ENCODE measurements at places on chromosomes 4 and X.

GRCh38 chr4:180636696-180637404, 1606.4 kb upstream of the TENM3 start:
- no peak for DNase-seq

DNA sequence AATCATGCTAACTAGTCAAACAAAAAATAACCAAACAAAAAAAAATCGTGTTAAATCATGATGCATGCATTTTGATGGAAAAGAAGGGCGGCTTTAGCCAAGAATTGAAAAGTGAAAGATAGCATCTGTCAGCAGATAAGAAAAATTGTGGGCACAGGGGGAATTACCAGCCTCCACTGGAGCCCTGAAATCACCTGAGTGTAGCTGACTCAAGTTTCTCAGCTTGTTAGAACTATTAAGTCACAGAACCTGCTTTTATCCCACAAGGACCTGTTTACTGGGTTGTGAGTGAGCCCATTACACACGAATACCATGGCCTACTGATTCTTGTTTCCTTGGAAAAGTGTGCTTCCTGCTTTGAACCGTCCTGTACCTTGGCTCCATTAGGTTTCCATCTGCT, 85.2 kb downstream of the COX18 start:
- DNase-seq: no peak

DNA sequence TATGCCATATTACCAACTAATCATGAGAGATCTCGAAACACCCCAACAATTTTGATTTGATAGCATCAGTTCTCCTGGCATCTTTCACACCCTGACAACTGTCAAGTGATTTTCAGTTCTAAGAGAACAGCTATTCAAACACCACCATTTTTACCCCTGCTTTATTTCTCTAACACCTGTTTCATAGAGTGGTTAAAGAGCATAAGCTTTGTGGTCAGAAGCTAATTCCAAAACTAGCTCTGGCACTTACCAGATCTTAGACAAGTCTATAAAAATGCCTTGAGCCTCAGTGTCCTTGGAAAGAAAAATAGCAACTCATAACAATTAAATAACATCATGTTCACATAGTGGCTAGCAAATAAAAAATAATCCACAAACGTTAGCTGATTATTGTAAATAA, 17.9 kb downstream of the PPA2 start:
- no peak for DNase-seq

DNA sequence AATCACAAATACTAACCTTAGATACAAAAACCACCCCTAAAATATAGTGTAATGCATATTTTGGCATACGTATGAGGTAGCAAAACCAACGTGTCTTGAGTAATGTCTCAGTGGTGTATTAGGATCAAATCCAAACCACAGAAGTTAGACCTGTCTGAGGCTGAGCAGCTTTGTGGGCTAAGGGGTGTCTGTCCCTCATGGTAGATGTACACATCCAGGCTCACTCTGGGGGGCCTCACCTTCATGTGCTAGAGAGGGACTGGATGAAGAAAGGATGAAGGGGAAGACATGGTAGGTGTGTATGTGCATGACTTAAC, 188.0 kb upstream of the TBC1D9 start:
- DNase-seq: no peak

- DNase-seq: no peak
Measured at GRCh38 chrX:56397636-56398035, 165.5 kb downstream of the KLF8 start.

- DNase-seq: no peak
Measured at GRCh38 chr4:7020290-7020689, 22.9 kb upstream of the TADA2B start.

GRCh38 chr4:121233982-121234381, 69.9 kb upstream of the TNIP3 start:
- no peak for DNase-seq

GRCh38 chr4:124768596-124769365, 56.2 kb upstream of the ANKRD50 start:
- no peak for DNase-seq

DNA sequence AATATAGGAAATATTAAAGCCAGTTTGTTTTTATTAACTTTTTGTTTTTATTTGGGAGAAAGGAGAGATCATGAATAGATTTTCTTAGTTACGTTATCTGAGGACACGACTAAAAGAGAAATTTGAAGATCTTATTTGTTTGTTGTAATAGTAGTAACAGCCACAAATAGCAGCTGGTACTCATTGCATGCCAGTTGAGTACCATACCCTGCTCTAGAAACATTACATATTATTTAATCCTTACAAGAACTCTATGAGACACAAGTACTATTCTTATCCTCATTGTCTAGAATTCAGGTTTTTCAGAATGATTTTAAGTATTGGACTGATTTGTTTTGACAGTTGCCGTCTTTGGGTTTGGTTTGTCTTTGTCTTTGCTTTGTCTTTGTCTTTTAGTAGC, 31.8 kb downstream of the USP53 start:
- no peak for DNase-seq

- no peak for DNase-seq
Measured at GRCh38 chrX:66142351-66142750, 21.7 kb upstream of the HEPH start.

GRCh38 chrX:141142946-141143345, 34.0 kb downstream of the LDOC1 start:
- no peak for DNase-seq

GRCh38 chrX:41348551-41348950, 14.6 kb downstream of the DDX3X start:
- DNase-seq: no peak

- no peak for DNase-seq
Measured at GRCh38 chr4:62210486-62210885, 1010.4 kb downstream of the ADGRL3 start.

DNA sequence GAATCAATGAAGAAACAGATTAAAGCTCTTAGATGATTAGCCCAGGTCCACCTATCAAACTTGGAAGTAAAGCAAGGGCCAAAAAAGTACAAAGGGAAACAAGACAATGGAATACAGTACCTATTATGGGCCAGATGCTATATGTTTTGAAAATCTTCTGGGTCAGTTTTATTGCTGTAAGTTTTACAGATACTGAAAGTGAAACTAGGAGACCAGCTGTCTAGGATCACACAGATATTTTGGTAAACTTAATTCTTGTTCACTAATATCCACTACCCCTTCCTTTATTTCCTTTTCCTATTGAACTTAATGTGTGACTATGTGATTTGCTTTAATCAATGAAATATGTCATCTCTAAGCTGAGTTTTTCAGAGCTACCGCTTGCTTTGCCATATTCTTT, 505.4 kb upstream of the PITX2 start:
- no peak for DNase-seq

DNA sequence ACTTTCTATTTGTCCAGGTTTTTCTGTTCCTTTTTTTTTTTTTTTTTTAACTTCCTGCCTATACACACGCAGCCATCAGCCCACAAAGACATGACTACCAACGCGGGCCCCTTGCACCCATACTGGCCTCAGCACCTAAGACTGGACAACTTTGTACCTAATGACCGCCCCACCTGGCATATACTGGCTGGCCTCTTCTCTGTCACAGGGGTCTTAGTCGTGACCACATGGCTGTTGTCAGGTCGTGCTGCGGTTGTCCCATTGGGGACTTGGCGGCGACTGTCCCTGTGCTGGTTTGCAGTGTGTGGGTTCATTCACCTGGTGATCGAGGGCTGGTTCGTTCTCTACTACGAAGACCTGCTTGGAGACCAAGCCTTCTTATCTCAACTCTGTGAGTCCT, 2.1 kb downstream of the EBP start:
- no peak for DNase-seq

GRCh38 chr4:74919783-74920182, 13.1 kb upstream of the PARM1 start:
- DNase-seq: no peak

DNA sequence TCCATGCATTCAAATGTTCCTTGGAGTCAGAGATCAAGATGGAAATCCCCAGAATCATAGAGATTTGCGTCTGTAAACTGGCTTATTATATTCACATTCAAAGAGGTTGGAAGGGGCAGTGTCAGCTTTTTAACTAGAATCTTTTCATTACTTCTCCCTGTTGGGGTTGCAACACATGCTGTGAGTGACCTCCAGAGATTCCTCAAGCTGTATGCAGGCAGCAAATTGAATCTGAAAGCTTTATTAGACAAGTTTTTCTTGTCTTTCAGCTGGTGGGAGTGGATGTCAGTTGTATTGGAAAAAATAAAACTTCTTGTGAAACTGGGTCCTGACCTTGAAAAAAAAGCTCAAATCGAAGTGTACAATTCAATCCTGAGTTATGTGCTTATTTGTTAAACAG, 736.5 kb upstream of the FTHL17 start:
- no peak for DNase-seq

DNA sequence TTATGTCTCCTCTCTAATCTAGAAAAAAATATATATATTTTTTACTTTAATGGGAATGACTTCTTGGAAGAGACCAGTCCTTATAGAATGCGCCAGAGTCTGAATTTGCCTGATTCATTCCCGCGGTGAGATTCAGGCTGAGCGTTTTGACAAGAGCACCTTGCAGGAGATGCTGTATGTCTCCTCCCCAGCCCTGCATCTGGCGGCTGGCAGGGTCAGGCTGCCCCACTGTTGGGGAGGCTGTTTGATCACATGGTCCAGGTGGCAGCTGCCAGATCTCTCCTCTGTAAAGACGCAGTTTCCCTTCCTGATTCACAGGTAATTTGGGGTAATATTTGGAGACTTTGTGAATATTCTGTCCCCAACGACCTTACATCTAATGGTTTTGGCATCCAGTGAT, 9.7 kb downstream of the PDZD4 start:
- DNase-seq: no peak

- no peak for DNase-seq
Measured at GRCh38 chr4:23242962-23243361, 550.2 kb downstream of the GBA3 start.

- DNase-seq: no peak
Measured at GRCh38 chr4:136664988-136665387, 867.3 kb downstream of the PCDH18 start.

GRCh38 chr4:15853345-15853744, 75.2 kb downstream of the CD38 start:
- DNase-seq: no peak

DNA sequence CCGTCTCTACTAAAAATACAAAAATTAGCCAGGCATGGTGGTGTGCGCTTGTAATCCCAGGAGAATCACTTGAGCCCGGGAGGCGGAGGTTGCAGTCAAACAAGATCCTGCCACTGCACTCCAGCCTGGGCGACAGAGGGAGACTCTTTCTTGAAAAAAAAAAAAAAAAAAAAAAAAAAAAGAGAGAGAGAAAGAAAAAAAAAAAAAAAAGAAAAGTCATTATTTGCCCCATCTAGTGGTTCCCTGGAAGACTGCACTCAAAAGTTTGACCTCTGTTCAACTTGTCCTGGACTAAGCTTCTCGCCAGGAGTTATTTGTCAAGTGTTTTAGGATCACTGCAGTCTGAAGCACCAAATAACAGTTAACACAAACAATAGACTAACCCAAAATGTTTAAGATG, 45.3 kb upstream of the KCTD8 start:
- DNase-seq: no peak

DNA sequence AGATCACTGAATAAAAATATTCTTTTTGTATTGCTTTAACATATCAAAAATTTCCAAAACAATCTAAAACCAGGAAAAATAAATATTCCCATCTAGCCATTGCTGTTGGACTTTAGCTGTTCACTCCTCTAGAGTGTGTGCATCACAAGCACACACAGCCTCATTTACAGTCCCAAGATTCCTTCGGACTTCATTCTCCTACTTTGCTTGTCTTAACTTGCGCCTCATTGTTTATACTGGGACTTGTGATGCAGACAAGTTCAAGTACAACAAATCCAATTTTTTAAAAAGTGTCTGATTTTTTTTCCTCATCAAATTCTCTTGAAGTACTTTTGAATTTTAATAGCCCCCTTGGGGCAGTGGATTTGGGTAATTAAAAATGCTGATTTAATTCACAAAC, 55.6 kb downstream of the TLL1 start:
- no peak for DNase-seq

- no peak for DNase-seq
Measured at GRCh38 chr4:92265021-92265420, 38.7 kb upstream of the GRID2 start.

DNA sequence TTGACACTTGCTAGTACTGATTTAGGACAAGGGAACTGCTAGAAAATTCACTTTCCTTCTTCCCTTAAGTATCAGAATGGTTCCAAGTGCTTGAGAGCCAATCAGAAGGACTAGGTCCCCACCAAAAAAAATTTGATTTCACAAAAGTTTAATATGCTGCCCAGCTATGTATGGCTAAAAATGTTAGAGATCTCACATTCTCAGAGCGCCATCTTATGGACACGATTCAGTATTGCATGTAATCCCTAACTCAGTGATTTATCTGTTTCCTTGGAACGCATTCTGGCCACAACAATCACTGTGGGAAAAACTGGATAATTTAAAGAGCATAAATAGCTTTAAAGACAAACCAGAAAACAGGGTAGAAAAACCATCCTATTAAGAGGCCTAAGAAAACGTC, 255.1 kb upstream of the GPC4 start:
- no peak for DNase-seq

GRCh38 chr4:145154573-145154972, 25.8 kb downstream of the OTUD4 start:
- no peak for DNase-seq

DNA sequence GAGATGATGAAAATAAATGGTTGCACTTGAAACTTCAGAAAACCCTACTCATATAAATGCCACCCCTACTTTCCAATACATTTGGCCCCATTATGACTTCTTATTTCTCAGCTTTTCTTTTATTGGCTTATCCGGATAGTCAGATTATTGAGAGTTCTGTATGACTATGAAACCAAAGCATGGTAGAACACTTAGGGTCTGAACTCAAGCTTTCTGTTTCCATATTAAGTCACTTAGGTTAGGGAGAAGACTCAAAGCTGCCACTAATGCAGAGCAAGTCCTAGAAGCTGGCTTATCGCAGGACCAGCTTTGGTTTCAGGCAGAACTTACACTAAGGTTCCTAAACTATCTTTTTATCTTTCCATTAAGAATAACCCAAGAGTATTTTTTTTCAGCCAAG, 229.9 kb upstream of the CPEB2 start:
- no peak for DNase-seq

DNA sequence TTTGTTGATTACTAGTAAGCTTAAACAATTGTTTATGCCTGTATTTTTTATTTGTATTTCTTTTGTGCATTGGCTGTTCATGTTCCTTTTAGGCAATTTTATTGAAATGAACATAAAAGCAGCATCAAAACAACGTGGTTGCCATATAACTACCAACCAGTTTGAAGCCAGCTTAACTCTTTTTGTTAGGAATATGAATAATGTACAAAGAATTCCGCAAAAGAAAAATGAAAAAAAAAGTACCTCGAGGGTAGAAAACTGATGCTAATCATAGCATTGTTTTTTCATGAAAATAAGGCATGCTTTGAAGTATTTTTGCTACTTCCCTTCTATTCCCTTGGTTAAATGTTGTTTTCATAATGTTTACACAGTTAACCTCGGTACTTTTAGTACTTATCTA, 1024.0 kb upstream of the SLIT2 start:
- no peak for DNase-seq

DNA sequence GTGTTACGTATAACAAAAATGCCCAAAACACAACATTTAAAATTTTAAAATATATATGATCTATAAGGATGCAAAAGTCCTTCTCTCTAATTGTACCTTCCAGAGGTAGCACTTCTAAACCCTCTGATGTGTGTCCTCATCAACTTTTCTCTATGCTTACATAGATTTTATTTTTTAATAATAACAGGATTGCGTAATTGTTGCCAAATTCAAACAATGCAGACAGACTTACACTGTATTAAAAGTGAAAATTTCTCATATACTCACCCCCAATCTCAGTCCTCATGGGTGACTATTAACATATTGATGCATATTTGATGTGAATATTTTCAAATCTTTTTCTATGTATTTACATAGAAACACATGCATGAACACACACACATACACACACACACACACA, 144.0 kb downstream of the RBMX2 start:
- no peak for DNase-seq
